ENCODE measurements at places on chromosomes 7 and 10.

DNA sequence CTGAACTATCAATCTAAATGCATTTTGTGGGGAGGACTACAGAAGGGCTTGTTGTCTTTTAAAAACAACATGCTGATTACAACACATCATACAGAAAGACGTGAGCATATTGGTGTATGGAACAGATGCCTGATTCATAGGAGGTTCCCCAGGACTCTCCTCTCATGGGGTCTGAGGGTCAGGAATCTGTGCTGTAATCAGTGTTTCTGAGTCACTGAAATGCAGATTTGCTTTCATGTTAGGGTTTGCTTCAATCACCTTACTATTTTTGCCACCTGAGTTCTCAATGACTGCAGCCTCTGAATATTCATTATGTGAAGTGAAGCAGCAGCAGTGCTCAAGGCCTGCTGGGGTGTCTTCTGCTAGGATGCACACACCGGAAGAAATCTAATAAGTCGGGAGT lies 550 bp upstream of the ANK3 start:
- no peak for DNase-seq

DNA sequence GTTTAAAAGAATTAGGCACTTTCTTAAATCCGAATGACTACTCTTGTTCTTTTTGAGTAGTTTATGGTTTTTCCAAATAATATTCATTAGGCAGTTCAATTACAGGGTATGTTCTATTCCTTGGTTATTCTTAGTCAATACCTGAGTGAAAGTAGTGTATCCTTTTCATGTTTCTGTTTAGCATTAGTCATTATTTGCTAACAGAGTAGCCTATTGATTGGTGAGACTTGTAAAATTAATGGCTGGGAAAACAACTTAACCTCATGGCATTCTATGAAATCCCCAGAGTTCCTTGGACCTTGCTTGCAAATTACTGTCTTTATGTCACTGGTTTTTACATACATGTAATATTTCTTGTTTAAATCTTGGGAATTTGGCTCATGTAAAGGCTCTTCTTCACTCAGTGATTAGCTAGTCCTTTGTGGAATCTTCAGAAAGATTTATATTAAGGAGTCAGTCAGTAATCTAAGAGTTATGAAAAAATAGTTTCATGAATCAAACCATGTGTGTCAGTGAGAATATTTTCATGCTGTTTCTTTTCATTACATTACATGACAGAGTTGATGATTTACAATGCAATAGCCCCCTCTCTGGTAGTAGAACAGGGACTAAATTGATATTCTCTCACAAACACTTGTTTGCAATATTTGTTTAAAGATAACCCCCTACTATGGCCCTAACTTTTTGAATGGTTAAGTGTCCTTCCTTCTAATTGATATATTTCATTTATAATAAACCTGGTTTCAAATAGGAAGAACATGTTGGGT lies 81.5 kb upstream of the LRRTM3 start:
- DNase-seq: no peak

DNA sequence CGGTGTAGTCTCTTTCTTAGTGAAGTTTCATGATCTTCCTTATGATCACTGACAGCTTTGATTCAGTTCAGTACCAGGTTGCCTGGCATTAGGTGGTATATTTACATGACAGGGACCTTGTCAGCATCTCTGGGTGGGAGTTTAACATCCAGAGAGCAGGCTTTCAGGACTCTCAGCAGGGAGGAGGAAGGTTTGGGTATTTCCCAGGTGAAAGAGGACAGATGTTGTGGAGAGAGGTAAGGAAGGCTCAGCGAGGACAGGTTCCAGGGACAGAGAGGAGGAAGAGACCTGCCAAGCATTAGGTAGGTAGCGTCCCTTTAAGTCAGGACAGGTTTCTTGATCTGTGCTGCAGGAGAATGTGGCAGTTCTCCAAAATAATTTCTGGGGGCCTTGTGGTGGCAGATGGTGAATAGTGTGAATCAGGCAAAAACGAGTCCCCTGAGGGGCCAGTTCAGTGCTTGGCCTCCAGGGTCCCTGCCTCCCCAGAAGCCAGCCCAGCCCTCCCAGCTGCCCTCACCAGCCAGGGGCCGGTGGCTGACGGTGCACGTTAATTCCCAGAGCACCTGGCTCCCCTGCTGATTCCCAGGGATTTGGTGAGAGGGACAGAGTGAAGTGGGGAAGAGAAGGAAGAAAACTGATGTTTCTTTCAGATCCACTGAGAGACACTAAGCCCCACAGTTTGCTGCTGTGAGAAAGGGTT lies 82.0 kb downstream of the VWC2 start:
- DNase-seq: no peak

- DNase-seq: no peak
Observed at GRCh38 chr10:86342111-86342863, 24.3 kb downstream of the GRID1 start.
